ENCODE measurements at places on chromosomes 7 and 10.

DNA sequence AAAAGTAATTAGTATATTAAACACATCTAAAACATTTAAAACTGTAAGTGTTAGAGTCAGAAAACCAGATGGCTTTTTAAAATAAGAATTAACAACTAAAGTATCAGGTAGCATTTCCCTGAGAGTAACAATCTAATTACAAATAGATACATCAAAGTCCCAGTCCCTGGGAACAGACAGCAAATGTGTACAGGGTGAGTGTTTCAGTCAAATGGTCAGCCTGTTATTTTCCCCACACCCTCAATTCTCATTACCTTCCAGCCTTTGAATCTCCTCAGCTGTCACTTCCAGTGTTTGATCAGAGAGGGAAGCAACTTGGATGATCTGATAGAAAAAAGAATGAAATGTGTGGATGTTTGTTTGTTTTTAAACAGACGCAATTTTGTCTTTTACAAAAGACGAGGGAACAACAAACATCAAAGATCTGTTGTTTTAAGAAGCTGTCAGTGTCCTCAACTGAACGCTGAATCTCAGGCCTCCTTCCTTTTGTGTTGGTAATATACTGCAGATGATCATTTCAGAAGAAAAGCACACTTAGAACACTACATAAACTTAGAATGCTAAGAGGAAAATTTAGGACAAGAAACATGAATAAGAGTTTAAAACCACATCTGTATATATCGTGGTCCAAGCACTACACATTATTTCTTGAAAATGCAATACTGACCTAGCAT is 29.8 kb downstream of the CEP41 start:
- DNase-seq = no peak

DNA sequence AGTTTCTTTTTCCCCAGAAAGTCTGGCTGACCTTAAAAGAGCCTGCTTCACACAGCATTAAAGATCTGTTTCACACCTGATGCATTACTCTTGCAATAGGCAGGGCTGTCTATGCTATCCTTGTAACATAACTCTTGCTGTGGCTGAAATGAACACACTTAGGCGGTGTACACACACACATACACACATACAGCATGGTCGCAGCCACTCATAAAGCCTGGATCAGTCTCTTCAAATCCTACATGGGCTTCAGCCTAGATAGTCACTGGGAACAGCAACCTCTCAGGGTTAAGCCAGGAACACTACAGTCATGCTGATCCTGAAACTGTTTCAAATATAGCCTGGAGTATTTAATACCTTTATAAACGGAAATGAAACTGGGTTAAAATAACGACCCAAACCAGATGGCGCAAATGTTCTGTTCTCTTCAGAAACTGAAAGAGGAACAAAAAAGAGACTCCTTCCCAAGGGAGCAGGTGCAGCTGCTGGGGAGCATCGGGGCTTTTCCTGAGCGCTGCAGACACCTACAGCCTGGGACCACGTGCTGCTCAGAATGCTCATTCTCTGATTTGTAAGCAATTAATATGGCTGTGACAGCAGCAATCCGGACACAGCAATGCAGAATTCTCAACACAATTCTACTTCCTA is 61.0 kb upstream of the SFMBT2 start:
- no peak for DNase-seq

GRCh38 chr7:42575171-42575570 is 336.7 kb downstream of the C7orf25 start:
- DNase-seq = no peak

- DNase-seq = no peak
Measured at GRCh38 chr10:97763411-97763810, 8.4 kb downstream of the SFRP5 start.

DNA sequence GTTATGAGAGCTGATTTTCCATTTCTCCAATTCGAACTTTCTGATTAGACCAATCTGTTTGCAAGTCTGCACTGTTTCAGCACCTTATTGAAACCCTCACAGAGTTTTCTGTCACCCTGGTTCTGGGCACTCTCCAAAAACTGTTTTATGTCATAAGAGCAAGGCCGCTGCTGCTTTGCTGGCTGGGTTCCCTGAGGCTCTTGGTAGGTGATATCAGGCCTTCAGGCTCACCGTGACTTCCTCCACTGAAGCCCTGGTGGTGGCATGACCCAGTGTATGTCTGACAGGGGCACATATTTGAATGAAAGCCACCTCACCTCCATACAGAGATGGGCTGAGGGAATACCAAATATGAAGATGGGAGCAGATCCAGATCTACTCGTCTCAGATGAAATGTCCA is 8.3 kb downstream of the RABGEF1 start:
- no peak for DNase-seq

DNA sequence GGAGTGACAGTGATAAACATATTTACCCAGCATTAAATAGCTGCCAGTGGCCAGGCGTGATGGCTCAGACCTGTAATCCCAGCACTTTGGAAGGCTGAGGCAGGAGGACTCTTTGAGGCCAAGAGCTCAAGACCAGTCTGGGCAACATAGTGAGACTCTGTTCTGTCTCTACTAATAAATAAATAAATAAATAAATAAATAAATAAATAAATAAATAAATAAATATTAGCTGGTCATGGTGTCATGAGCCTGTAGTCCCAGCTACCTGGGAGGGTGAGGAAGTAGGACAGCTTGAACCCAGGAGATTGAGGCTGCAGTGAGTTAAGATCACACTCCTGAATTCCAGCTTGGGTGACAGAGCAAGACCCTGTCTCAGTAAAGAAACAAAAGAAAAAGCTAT is 384.0 kb upstream of the ADARB2 start:
- no peak for DNase-seq

DNA sequence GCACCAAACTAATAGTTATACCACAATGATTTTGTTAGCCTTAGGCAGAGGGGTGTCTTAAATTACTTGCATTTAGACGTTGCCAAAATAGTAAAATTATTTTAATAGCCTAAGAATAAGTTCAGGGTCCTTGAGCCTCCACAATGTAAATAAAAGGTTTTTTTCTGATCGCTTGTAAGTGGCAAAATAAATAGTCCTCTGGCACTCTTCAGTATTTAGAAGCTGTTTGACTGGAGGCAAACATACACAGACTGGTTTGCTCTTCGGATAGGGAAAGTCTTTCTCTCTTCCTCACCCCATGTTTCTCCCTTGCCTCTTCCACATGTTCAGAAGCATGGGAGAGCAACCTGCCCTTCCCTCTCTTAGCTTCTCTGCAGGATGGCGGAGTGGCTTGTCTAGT is 49.5 kb upstream of the FAM180A start:
- DNase-seq = no peak

All from stimulated activated CD8-positive, alpha-beta memory T cell treated with anti-CD3 and anti-CD28 coated beads, Interleukin-7, amount 100 ng/mL, for 1 hour (primary cell).